ENCODE measurements at places on chromosomes 13 and 19.

GRCh38 chr19:18310118-18310909, 12.6 kb downstream of the LSM4 start:
- DNase-seq: no peak

GRCh38 chr13:71605744-71606143, 261.3 kb downstream of the DACH1 start:
- no peak for DNase-seq

DNA sequence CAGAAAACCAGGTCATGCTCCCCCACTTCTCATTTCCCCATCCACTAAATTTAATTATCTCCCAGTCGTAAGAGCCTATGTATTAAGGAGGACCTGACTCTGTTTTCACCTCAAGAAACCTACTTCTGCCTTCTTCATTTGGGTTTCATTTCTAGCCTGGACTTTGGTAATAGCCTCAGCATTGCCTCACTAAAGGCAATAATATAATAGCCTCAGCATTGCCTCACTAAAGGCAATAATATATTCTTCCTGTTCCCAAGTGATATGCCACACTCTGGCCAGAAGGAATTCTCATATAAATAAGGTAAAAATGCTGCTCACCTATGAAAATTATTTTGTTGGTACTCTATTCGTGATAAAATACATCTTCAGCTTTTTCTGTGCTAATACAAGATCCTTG, 993.9 kb downstream of the EFNB2 start:
- no peak for DNase-seq

- no peak for DNase-seq
Measured at GRCh38 chr13:59715611-59716010, 448.1 kb downstream of the DIAPH3 start.

DNA sequence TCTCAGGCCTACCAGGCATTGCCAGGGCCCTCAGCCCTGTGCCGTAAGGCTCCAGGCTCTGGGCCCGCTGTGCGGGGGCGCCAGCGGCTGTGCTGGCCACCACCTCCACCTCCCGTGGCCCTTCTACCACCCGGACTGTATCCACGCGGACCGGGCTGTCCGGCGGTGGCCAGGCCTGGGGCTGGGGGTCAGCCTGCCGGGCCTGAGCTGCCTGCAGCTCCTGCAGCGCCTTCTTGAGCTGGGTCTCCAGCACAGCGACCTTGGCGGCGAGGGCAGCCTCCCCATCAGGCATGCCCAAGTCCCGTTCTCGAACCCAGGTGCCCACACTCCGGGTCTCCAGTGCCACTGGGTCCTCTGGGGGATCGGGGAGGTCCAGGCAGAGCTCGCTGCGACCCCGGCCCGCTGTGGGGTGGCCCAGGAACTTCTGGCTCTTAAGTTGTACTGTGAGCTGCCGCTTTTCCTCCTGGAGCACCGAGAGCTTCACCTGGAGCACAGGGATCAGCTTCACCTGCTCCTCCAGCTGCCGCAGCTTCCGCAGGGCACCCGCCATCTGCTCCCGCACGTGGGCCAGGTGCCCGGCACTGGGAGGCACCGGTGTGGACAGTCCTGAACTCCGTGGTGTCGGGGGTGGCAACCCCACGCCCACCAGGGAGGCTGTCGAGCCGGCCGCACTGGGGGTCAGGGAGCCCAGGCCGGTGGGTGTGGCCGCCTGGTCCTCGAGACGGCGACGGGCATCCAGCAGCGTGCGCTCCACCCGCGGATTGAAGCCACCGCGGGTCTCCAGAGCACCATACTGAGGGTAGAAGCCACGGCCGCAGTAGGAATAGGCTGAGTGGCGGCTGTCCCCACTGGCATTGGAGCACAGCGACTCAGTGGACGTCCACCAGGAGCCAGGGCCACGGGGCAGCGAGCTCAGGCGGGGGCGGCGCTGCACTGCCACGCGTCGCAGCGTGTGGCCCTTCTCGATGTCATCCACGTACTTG, 4.1 kb downstream of the KANK2 start:
- no peak for DNase-seq

DNA sequence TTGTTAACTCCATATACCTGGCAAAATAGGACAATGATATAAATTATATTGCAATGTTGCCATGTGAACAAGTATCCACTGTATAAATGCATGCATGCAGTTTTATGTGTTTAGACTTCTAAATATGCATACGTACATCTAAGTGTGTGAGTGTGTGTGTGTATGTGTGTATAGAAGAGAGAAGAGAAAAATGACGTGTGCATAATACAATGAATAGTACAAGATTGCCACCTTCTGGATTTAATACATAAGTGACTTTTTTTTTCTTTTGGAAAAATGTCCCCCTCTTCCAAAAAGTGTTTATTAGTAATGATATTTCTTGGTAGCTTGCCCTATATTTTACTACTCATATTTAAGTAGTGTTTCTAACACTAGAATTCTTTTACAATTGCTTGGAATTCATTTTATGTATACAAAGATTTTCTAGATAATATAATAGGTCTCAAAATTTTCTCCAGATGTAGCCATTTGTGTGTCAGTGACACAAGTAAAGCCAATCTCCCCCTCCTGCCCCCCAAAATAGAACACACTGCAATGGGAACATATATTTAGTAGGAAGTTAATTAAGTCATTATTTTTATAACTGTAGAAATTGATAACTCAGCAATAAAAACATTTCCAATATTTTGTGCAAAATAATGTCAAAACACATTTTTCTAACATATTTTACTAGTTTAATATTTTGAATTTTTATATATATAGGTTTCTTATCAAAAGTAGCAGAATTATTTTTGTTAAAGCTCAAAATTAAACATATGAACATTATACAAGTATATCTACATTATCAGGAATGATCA, 783.3 kb upstream of the ATXN8OS start:
- DNase-seq: peak; percentile 25

- DNase-seq: no peak
Measured at GRCh38 chr13:44543369-44543768, 32.8 kb downstream of the TSC22D1 start.

DNA sequence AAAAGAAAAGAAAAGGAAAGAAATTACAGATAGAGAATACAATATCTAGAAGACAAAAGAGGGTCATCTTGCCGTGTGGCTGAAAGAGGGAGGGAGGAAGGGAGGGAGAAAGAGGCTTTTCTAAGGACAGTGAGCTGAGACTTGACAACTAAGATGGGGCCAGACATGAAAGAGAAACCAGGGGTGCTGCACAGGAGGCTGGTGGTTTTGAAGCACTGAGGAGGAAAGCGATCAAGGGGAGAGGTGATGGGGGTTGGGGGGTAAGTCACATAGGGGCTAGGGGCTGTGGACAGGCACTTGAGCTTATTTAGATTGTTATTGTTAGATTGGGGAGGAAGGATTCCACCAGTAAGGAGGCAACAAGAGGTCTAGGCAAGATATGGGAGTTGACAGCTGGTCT, 17.3 kb downstream of the PNPLA6 start:
- DNase-seq: no peak

GRCh38 chr13:64819081-64819480, 2411.1 kb downstream of the PCDH9 start:
- DNase-seq: no peak

GRCh38 chr19:14477418-14478112, 2.4 kb upstream of the PTGER1 start:
- no peak for DNase-seq

DNA sequence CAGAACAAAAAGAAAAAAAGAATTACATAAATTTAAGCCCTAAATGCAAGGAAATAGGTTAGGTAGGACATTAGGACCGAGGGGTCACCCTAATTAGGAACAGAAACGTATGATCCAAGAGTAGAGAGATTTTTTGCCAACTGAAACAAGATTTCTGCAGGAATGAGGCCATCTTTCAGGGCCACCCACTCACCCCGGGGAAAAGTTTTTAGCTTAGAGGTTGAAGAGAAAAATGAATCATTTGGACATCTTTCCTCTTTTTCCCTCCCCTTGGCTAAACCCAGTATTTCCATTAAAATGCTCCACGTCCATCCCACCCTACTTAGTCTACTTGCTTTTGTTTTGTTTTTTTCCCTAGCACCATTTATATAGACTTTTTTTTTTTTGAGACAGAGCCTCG, 10.6 kb upstream of the PNMA8A start:
- DNase-seq: peak; percentile 60

DNA sequence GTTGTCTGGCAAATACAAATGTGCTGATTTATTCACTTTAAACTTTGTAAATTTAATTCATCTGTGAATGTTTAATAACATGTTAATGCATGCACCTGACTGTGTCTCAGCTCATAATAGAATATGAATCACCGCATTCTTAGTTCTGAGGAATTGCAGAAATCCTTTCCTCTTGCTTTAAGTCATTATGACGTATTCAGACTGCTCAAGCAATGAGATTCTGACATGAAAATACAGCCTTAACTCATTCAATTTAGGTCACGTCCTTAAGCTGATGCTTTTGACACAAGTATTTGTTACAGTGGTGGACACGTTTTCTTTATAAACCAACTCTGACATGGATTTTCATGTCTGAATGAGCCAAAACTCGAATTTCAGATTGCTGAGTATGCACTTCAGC, 541.0 kb upstream of the KLF12 start:
- DNase-seq: peak; percentile 75

- no peak for DNase-seq
Measured at GRCh38 chr19:53870485-53870844, 2.8 kb downstream of the MYADM start.

DNA sequence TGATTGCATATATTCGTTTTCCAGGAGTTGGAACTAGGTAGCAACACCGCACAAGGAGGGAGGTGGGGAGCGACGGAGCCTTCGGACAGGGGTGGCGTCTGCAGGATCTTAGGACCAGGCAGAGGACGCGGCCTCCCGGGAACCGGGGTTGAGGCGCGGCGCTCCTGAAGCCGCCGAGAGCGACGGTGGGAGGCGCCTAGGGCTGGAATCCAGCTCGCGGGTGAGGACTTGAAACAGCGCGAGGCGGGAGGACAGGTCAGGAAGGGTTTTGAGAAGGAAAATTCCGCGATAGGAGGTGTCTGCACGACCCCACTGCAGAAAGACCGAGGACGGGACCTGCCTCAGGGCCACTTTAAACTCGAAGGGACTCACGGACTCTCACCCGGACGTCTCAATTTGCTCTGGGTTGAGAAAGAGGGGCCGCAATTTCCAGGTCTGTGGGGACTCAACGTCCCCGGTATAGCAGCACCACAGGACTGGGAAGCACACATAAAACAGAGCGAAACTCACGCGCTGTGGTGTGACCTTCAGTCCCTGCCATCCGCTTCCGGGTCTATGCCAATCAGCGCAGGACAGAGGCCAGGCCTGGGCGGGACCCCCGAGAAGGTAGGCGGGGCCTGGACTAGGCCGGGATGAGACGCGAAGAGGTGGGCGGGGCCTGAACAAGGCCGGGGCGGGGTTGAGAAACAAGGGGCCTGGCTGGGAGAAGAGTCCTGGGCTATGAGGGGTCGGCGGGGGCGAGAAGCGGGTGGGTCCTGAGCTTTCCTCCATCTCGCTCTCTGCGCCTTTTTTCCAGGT, at the start of gene ZNF320:
Gene ZNF320, minus strand, starts transcription at position 498 of the 798 bp plus-strand sequence. CDS start 7,380 bp downstream, outside the sequence.
- peak; percentile 83 for DNase-seq

DNA sequence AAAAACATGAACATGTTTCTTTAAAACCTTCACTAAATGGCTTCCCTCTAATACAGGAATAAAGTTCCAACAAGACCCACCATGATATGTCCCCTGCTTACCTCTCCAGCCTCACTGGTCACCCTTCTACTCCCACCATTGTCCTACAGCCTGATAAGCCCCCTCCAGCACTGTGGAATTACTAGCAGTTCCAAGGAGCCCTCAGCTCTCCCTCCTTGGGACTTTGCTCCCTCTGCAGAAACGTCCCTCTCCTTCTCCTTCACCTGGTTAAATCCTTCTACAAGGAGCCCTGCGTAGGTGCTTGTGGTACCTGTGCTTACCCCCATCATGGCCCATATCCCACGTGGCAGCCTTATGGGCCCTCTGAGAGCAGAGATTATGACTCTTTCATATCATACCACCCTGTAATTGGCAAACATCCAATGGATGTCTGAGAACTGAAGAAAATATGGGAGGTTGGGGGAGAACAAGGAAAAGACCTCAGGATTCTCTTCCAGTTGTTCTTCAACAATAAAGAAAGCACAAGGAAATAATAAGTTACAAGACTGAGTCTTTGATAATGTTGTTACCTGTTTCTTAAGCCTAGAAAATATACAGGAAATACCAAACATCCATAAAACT, 26.1 kb upstream of the DOCK9 start:
- DNase-seq: no peak

DNA sequence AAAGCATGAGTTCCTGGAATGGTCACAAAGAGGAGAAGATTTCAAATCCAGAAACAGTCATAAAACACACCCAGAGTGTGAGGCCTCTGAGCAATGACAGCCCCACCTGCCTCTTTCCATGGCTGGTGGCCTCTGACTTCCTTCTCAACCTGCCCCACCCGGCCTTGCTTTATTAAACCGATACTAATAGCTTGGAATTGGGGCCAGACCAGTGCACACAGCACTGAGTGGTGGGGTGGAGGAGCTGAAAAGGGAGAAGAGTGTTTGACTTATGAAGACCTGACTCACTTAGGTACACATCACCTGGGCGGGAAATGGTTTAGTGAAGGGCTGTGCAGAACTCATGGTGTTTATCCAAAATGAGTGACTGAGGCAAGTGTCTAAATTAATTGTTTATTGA, 20.7 kb upstream of the CEACAM6 start:
- DNase-seq: no peak

DNA sequence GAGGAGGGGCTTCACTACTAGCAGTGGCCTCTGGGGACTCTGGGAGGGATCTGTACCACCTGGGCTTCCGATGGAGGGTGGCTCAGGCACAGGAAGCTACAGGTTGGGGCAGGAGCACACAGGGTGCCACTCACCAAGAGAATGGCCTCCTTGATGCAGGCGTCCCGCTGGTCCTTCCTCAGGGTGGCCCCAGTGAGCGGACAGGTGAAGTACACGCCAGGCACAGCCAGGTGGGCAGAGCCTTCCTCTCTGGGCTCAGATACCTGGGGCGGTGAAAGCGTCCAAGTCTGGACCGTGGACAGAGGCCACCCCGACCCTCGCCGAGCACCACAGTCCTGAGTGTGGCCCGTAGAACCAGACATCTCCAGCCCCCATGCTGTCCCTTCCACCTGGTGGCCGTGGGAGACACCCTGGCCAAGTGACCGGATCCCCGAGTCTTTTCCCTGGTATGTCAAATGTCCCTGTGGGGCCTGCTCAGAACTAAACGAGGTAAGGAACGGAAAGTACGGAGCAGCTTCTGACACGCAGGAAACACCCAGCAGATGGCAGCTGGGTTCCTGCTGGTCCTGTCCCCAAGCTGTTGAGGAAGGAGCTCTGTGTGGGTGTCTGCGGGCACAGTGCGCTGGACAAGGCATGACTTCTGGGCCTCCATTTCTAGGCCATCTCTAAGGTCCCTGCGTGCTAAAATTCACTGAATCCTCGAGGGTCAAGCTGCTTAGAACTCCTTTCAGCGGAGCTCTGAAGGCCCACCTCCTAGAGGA, 5.2 kb downstream of the UBXN6 start:
- DNase-seq: no peak

DNA sequence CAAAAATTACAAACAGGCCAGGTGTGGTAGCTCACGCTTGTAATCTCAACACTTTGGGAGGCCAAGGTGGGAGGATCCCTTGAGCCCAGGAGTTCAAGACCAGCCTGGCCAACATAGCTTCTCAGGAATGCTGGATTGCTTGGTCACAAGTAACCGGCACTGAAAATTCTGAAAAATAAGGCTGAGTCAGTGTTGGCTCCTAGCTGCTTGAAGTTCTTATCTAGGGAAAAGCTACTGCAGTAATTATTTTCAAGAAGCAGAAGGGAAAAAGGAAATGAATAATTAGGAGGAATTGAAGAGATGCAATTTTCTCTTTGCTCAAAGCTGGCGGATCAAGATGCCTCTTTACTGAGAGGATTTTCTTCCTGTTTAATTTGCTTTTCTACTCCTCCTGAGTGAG, 75.0 kb upstream of the GTF3A start:
- DNase-seq: peak; percentile 70

Measured in astrocyte (in vitro differentiated cells and primary cell).